Hair follicle dermal papilla cell (primary cell): ENCODE measurements at places on chromosomes 4 and X. TPM values are rescaled to one million over a fixed set of nuclear protein-coding genes. Genes with fewer than 3 reads are reported as not detected.

Gene F8A2
- total RNA-seq: not detected in 2 replicates

Gene PAGE2B
- not detected in 2 replicates for total RNA-seq

Gene SLC30A9
- 53.7 and 56.8 TPM in 2 replicates for total RNA-seq

Gene FABP2
- not detected in 2 replicates for total RNA-seq

Gene ESX1
- not detected in 2 replicates for total RNA-seq

Gene LPAR4
- total RNA-seq: 2.4 and 4.7 TPM in 2 replicates

Gene ATP6AP1
- 52.0 and 53.1 TPM in 2 replicates for total RNA-seq

Gene MAOB
- under 0.01 and 0.24 TPM in 2 replicates for total RNA-seq

Gene CD38
- not detected in 2 replicates for total RNA-seq

Gene RXFP1
- 1.6 and 2.1 TPM in 2 replicates for total RNA-seq

Gene ADH7
- 0.24 and 2.1 TPM in 2 replicates for total RNA-seq

Gene MAGEA9B
- not detected in 2 replicates for total RNA-seq

Gene FGFBP2
- total RNA-seq: 0.49 and 0.81 TPM in 2 replicates

Gene CHRDL1
- total RNA-seq: 0.49 and 1.6 TPM in 2 replicates
